ENCODE measurements at places on chromosomes 3 and 15.

GRCh38 chr3:32873531-32874130, 55.8 kb downstream of the TRIM71 start:
- no peak for DNase-seq

GRCh38 chr3:134002306-134002705, 27.4 kb downstream of the SLCO2A1 start:
- no peak for DNase-seq

DNA sequence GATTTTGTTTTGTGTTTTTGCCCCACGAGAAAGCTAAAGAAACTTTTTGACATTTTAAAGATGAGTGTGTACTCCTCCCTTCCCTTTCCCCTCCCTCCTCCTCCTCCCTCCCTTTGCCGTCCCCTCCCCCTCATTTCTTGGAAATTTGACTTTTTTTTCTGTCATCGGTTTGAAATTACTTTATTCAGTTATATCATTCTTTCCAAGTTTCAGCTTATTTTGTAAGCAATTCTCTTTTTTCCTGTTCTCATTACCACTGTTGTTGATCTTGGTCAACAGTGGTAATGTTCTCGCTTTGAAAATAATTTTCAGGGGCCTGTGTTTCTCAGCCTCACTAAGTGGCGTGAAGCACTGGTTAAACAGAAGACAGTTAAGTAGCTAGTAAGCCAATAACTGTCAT, 178.4 kb downstream of the AKAP13 start:
- no peak for DNase-seq

GRCh38 chr3:100401674-100402041, 319 bp downstream of the LNP1 start:
- DNase-seq: peak; percentile 24

DNA sequence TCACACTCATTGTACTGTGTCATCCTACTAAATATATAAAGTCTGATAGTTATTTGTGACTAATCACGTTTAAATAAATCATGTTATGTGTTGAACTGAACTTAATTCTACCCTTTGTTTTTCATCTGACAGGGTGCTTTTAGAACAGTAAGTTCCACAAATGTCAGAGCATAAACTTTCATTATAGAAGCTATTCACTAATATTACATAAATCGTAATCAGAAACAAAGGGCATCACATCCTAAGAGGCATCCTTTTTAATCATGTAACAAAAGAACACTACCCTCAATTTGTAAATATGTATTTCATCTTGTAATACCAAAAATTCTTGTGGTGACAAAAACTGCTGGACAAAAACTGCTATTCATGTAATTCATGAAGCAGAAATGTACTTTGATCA, 50.8 kb downstream of the KCNH8 start:
- no peak for DNase-seq

- peak; percentile 8 for DNase-seq
Measured at GRCh38 chr3:4413467-4413866, 53.6 kb downstream of the SUMF1 start.

DNA sequence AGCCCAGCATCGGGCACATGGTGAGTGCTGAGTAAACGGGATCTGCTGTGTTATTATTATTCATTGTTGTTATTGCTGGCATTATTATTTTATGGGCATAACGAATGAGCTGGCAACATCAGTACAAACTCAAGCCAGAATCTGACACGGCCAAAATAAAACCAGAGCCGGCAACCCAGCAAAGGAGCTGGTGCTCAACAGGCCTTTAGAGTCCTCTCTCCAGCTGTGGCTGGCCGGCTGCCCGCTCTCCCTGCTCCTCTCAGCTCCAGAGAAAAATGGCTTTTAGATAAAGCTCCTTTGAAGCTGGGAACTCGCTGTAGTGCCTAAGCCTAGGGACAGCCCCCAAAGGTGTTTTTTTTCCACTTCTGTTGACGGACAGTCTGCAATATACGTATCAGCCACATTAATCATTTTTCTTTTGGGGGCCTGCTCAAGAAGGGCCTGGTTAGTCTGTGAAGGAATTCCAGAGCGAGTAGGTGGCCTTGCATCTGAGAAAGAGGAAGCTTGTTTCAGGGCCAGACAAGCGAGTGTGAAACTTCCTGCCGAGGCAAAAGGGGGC, 193.9 kb upstream of the UBE2E1 start:
- no peak for DNase-seq

- DNase-seq: peak; percentile 39
Measured at GRCh38 chr3:149589332-149589731, 68.5 kb downstream of the WWTR1 start.

DNA sequence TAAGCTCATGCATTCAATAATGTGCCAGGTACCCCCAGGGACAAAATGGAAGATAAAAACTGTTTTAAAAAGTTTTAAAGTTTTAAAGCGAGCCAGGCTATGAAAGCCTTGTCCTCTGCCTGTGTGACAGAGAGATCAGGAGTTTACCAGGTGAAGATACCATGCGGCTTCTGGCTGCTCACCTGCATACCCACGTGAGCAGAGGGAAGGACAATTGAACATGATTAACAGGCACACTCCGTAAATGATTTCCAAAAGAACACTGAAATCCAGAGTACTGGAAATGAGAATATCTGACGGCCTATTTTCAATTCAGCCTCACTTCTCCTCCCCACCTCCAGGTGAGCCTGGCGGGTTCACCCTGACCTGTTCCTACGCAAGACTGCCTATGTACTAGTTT, 42.1 kb downstream of the CCDC191 start:
- DNase-seq: no peak

GRCh38 chr15:28979208-28979841, 93.6 kb downstream of the APBA2 start:
- DNase-seq: no peak

DNA sequence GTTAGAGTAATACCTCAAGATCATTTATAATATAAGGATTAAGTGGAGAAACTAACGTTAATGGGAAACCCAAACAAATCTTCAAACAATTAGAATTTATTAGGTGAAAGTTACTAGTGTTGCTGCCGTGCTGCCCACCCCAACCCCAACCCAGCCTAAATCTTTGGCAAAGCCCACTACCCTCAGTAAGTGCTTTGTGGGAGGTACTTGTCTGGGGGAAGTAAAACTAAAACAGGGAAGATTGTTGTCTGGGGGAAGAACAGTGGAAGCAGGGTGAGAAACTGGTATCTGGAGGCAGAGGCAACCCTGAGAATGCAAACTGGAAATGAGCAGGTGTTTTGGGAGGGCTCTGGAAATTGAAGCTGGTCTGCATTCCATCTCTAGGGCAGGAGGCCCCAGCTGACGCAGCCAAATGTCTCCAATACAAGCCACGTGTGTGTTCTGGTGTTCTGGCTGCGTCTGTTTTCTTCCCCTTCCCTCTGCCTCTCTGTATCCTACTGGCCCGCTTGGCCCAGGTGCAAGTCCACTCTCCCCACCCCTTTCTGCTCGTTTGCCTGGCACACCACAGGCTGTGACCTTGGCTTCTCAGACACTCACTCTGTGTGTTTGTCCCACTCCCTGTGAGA, 32.7 kb downstream of the FEM1B start:
- DNase-seq: no peak

DNA sequence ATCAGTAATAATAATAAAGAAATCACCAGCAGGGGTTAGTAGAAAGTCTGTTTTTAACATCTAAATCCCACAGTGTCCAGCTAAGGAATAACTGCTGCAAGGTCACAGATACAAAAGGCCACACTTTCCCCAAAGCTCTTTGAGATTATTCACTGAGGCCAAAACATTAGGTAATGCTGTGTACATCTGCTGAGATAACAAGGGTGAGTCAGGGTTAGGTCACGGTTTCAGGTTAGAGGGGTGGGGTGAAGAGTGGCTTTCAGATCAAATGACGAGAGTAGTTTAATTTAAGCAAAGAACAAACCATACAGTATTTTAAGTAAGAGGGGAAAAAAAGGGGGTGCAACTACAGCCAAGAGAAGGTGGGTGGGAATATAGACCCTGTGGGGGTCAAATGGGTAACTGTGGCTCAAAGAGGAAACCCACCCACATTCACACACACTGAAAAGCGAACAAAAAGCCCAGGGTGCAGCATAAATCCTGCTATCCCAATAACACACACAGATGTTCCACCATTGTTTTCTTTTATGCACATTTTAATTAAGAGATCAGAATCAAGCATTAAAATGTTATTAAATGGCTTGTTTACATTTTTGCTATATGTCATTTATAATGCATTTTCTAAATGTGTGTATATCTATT, 412.9 kb downstream of the TIGIT start:
- peak; percentile 80 for DNase-seq

- DNase-seq: no peak
Measured at GRCh38 chr3:50146316-50146901, 8.7 kb upstream of the SEMA3F start.

DNA sequence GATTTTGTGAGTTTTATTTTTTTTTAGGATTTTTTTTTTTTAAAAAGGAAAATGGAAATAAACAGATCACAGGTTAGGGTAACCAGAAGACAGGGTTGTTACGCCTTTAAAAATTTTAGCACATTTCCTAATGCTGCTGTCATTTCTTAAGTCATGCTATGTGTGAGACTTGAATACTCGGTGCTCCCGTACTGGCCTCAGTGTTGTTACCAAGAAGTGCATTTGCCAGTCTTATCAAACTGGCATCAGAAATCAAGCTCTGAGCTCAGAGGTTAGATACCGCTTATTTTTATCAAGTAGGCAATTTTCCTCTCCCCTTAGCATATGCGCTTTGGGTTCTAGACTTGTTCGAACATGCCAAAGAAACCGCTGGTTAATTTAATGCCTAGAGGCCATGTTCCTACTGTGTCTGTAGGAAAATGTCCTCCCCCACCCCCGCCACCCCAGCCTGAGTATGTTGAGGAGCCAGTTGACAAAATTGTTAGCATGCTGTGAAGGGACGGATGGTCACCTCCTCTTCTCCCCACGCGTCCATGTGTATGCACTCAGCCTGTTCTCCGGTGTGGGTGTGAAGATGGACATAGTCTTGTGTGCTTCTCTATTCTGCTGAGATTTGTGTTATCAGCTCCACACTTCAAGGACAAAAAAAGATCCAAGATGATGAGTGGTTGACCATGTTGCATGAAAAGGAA, 88.9 kb downstream of the ITPR1 start:
- DNase-seq: peak; percentile 33

DNA sequence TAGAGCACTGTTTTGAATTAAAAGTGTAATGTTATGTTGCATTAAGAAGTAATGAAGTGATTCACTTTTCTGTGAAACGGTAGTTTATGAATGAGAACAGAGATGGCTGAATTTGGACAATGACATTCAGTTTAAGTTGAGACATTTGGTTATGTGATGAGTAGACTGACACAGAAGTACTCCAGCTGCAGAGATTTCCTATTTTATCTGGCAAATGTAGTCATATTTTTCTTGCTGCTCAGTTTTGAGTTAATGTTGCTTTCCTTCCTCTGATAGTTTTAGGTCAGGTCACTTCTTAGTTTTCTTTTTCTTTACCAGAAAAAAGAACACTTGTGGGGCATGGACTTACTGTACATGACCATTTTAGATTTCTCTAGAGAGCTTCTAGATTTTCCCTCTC, 51.2 kb downstream of the ASB7 start:
- DNase-seq: no peak

GRCh38 chr3:152331018-152331541, 62.4 kb downstream of the MBNL1 start:
- peak; percentile 62 for DNase-seq

DNA sequence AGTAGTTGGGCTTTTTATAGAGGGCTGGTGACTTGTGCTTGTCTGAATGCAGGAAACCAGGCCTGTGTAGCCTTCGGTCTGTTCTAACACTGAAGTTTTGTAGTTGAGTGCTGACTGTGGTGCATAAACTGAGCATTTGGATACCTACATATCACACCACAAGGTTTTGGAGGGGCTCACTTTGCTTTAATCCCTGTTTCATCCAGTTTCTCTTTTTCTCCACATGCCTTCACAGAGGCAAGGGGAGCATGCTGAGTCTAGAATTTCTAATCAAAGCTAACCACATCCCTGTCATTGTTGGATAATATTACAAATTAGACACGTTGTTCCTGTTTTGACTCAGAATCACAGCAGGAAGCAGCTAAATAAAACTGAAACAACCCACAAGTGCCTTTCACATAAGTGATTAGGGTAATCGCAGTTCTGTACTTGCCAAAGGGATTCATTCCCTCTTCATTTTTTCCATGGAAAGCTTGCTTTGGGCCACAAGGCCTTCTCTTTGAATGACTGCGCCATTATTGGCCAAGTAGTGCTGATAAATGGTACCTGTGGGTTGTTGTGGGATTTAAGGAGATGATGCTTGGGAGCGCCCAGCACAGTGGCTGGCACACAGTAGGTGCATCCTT, 48.9 kb downstream of the TGFBR2 start:
- DNase-seq: no peak

DNA sequence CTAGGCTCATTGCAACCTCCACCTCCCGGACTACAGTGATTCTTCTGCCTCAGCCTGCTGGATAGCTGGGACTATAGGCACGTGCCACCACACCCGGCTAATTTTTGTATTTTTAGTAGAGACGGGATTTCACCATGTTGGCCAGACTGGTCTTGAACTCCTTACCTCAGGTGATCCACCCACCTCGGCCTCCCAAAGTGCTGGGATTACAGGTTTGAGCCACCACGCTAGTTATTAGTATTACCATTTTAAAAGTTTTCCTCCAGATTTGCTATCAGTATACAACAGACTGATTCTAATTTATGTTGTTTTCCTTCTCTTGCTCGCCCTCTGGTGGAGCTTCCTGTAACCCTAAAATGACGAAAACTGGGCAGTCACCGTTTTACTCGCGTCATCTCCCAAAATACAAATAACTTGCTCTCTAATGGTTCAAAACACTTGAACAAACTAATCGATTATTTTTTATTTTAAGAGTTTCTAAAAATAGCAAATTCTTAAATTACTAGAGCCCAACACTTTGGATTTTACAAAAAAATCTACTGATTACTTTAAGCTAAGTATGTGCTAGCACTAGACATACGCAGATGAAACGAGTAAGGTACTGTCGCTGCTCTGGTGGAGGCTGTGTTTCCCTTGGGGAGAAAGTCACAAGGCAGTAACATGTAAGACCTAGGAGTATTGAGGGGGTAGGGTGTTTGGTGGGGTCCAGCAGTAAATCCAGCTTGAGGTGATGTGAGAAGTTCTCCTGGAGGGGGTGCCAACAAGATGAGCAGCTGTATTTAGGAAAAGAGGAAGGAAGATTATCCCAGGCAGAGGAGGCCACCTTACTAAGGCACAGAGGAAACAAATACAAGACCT, 203.3 kb downstream of the MBNL1 start:
- DNase-seq: peak; percentile 49

- DNase-seq: no peak
Measured at GRCh38 chr3:157182879-157183278, 22.9 kb upstream of the CCNL1 start.

GRCh38 chr3:142213298-142213697, 12.1 kb downstream of the GK5 start:
- no peak for DNase-seq

- DNase-seq: no peak
Measured at GRCh38 chr15:65920121-65920520, 50.8 kb downstream of the RAB11A start.

- peak; percentile 8 for DNase-seq
Measured at GRCh38 chr3:28916713-28917499, 364.0 kb upstream of the RBMS3 start.

GRCh38 chr3:115999613-116000012, 376.3 kb downstream of the GAP43 start:
- DNase-seq: no peak
